Naive B cell (primary cell): ENCODE measurements at places on chromosomes 13 and 19.
A peak's percentile ranks its signal among the peaks of the same experiment; 100 is the strongest.

GRCh38 chr13:80906860-80907259, 565.9 kb upstream of the SPRY2 start:
- DNase-seq: no peak

GRCh38 chr13:50948601-50949000, 39.0 kb downstream of the RNASEH2B start:
- no peak for DNase-seq

GRCh38 chr19:41745756-41746155, 9.6 kb upstream of the CEACAM6 start:
- no peak for DNase-seq

GRCh38 chr19:45674946-45675345, 6.9 kb downstream of the GIPR start:
- no peak for DNase-seq

DNA sequence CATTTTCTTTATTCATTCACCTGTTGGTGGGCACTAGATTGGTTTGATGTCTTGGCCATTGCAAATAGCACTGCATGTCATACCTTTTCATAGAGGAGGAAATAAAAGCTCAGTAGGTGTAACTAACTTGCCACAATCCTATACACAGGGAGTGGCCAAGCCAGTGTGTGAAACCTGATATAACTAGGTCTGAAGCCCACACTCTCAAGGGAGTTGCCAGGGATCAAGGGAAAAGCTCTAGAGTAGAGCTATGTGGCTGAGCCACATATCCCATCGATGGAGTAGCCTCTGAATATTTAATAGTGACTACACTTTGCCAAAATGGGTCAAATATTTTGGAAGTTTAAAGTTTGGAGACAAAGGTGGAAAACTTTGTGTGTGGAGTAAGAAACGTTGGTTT, 66.1 kb upstream of the TSHZ3 start:
- no peak for DNase-seq

DNA sequence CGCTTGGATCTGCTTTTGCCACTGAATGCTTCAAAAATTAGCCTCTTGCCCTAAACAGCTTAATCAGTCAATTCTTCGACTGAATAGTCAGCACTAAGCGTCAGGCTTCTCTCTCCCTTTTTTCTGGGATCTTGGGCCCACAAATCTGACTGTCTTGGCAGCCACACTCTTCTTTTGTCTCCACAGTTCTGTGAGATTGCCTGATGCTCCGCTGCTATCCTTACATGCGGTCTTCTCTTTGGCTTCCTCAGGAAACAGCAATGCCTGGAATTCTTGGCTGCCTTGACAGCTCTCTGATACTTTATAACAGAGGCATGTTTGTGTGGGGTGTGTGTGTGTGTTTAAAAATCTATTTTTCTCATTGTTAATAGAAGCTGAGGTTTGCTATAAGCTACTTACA, 32.6 kb downstream of the ERCC5 start:
- DNase-seq: no peak

DNA sequence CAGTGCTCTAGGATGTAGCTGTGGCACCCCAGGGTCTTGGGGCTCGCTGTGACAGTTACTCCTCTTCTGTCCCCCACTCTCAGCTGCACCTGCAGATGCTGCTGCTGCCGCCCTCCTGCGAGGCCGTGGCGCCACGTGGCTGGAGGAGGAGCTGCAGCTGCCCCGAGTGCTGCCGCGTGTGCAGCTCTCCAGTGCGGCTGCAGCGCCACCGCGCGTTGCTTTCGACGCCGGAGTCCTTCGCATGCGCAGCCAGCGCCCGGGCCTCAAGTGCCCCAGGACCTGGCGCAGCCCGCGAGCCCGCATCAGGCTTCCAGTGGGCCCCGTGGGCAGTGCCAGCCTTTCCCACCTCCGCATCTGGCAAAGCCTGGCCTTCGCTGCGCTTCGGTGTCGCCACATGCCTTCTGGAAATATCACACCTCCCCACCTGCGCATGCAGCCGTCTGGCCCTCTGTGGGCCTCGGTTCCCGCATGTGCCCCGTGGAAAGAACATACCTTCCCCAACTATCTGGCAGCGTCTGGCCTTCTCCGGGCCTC, 692 bp upstream of the ZNF580 start:
- DNase-seq: peak; percentile 72

DNA sequence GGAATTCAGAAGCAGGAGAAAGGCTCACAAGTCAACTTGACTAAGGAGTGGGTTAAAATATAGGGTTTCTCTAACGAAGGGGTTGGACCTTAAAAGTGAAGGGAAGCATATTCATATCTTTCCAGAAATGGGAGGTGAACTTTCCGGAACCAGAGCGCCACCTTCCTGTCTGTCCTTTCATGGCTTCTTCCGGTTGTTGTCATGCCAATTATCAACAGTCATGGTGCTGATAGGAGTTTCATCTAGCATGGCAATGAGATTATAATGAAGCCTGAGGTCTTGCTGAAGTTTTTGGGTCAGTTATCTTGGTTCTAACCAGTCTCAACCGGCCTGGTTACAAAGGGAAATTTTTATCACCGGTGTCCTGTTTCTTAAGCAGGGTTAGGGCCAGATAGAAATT, 162.9 kb upstream of the NBEA start:
- DNase-seq: no peak

- no peak for DNase-seq
Measured at GRCh38 chr13:110629735-110630134, 14.4 kb downstream of the NAXD start.

DNA sequence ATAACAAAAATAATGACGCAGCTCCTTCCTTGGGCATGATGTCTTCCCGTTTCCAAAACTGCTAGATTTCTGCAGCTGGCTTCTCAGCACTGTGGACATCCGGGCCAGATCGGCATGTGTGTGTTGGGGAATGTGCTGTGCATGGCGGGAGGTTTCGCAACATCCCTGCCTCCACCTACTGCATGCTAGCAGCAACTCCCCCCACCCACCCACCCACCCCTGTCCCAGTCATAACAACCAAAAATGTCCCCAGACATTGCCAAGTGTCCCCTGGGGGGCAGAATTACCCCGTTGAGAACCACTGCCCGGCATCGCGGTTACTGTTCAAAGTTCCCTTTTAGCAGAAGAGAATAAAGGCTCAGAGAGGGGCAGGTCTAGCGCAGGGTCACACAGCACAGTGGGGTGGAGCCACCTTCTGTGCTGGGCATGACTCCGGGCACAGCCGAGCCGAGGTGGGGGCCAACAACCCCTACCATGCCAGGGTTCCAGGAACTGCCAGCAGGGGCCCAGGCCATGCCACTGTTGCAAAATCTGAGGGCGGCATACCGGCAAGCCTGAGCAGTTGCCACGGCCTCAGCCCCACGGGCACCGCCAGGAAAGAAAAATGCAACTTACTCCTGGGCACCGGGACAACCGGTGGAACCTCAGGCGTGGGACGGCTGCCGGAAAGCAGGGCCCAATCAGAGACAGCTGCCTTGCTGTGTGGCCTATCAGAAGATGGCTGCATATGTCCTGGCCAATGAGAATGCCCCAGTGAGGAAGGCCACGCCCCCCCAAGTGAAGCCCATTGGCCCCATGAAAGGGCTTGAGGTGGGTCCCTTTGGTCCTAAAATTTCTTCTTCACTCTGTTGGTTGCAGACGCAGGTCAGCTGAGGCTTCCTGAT, 22.5 kb upstream of the NFIC start:
- no peak for DNase-seq

DNA sequence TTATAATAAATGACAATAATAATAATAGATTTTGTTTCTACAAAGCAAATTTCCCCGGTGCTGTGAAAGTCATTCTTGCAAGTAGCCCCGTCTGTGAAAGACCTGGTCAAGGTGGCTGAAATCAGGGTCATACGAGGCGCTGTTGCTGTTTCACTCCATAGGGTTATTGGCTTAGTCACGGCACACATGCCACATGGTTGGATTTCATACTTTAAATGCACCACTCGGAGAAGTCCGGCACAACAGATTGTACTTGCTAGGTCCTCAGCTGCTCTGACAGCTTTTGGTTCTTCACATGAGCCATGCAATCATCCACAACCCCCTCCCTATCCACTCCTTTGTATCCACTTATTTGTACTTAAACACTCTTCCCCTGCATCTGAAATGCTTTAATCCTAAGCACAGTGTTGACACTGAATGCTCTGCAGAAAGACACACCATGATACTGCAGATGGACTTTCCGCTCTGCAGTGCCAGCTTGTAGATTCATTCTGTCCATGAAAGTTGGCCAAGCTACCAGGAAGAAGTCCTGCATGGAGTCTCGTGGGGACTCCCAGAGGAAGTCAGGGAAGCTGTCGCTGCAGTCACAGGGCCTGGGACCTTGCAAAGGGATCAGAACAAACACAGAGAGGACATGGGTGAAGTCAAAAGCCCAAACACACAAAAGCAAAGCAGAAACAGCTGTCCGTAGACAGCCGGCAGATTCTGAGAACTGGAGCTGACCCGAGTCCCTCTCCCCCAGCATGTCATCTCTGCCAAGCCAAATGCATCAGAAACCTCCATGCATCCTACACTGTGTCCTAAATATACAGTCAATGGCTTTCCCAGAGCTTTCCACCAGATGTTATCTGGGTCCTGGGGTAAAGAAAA, 124.6 kb downstream of the COL4A2 start:
- no peak for DNase-seq

DNA sequence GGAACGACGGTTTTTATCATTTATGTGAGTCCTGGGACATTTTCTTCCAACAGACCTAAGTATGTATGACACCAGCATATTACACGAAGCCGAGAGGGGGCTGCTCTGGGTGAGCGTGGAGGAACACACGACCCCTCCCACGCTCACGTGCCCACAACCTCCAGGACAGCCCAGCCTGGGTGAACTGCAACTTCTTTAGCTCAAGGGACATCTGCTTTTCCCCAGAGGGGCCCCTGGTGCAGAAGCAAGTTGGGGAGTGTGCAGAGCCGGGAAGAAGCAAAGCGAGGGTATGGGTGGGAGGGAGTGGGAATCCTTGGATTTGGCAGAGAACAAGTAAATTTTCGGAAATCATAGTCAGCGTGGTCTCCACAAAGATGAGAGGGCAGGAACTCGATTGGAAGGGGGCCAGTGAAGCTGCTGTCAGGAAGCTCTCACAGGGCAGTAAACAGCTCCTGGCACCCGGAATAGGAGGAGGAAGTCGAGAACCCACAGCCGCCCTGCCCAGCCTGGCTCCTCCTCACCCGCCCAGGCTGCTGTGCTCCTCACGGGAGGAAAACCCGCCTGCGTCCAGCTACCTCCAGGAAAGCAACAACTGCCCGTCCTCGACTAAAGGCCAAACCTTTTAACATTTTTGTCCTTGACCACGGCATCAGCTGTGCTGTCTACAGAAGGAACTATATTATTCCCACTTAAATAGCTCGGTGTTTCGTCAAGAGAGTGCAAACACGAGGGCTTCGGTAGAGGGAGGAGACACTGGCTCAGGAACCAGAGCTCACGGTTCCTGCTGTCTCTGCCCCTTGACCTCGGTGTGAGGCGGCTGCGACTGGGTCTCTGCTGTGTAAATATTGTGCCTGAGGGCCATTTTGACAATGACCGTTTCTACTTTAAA, 17.2 kb upstream of the CFAP97D2 start:
- DNase-seq: no peak

DNA sequence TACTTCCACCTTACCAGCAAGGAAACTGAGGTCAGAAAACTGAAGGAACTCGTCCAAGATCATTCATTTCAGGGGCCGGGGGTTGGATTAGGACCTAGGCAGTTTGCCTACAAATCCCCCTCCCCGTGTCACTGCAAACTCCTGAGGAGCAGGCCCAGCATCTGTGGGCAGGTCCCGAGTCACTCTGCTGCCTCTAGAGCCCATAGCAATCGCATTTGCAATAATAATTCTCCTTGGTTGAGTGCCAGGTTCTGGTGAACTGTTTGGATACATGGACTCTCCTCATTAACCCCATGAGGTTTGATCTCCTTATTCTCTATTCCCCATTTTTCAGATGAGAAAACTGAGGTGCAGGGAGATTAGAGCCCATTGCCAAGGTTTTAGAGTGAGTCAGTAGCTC, 903 bp downstream of the PIN1 start:
- no peak for DNase-seq

DNA sequence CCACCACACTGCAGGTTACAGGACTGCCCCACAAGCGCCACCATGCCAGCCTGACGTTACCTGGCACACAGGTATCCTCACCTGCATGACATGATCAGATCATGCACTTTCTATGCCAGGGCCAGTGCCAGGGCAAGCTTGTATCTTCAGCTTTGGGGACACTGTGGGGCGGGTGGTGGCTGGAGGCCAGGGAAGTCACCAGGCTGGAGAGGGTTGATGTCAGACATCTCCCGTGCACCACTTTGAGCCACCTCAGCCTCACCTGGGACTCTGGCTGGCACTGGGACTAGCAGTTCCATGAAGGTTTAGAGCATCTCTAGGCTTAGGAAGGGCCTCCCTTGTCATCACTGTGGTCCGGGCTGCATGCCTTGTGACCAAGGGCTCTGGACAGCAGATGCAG, 97.2 kb downstream of the WTIP start:
- no peak for DNase-seq

GRCh38 chr13:28329395-28330158, 165.4 kb downstream of the FLT1 start:
- no peak for DNase-seq

DNA sequence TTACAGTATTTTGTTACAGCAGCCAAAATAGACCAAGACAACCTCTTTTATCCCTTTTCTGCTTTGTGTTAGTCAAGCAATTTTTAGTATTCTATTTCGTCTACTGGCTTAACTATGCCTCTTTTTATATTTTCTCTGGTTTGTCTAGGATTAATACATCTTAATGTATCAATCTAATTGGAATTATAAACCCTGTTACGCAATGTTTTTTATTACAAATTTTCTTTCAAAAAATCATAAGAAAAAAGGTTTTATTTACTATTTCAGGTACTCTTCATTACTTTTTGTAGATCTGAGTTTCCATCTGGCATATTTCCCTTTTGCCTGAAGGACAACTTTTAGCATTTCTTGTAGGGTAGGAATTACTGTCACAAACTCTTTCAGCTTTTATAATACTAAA, 275.3 kb downstream of the DIAPH3 start:
- DNase-seq: no peak

GRCh38 chr13:33111414-33112110, 95.3 kb downstream of the KL start:
- DNase-seq: no peak

DNA sequence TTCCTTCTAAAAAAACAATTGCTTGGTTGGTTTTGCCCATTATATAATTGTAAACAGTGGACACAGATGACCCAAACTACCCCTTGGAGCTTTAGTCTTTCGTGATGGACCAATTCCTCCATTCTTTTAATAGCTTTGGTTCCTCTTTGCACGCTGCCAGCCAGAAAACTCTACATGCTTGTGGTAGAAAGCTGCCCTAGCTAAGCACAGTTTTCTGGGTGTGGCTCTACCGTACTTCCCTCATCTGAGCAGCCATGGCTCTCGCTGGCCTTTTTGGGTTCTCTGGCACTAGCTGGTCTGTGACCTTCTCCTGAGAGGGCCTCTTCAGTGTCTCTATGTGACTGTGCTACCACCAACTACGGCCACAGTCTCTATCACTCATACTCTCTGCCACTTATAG, 29.9 kb upstream of the CEBPA start:
- peak; percentile 11 for DNase-seq

GRCh38 chr19:37778613-37779126, 716 bp downstream of the ZNF573 start:
- DNase-seq: no peak

- no peak for DNase-seq
Measured at GRCh38 chr13:30535046-30535445, 69.3 kb upstream of the HMGB1 start.

- peak; percentile 26 for DNase-seq
Measured at GRCh38 chr19:34428549-34429285, 536 bp downstream of the UBA2 start.

GRCh38 chr13:47671776-47672175, 329.3 kb downstream of the SUCLA2 start:
- no peak for DNase-seq

- no peak for DNase-seq
Measured at GRCh38 chr19:3285647-3286176, 61.3 kb downstream of the CELF5 start.

GRCh38 chr19:48400018-48400742, 6.7 kb downstream of the GRIN2D start:
- no peak for DNase-seq
